ENCODE measurements at places on chromosomes 5 and 9.

GRCh38 chr9:372128-372527 is 157.5 kb downstream of the DOCK8 start:
- no peak for DNase-seq

DNA sequence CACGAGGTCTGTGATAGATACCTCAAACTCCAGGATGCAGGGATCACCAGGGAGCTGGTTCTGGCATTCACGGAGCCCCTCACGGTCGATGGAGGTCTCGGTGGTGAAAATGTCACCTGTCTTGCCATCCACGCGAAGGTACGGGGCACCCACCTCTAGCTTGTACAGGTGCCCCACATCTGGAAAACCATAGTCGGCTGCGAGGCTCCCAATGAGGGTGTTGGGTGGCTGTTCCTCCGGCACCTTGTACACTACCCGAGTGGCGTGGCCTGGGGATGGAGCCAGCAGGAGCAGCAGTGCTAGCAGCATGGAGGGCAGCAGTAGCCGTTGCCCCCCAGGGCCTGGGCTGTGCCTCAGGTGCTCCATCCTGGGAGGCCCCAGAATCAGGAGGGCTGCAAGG is 9.2 kb downstream of the PCDH1 start:
- DNase-seq: no peak

DNA sequence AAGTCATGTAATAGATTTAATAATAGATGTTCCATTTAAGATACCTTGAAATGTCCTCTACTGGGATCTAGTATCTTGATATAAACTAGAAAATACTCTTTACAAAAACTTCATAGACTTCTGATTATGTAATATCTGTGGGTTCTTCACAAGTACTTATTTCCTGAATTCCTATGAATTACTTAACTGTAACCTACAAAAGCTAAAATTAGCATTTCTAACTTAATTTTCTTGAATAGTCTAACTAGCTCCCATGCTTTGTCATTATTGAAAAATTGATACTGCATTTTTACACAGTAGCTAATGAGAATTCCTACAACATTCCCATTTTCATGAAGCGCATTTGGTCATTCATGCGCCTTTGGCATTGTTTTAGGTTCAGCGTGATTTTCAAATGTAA is 1828.2 kb downstream of the MAT2B start:
- no peak for DNase-seq

GRCh38 chr5:154646745-154647113 is 108.4 kb upstream of the LARP1 start:
- no peak for DNase-seq

DNA sequence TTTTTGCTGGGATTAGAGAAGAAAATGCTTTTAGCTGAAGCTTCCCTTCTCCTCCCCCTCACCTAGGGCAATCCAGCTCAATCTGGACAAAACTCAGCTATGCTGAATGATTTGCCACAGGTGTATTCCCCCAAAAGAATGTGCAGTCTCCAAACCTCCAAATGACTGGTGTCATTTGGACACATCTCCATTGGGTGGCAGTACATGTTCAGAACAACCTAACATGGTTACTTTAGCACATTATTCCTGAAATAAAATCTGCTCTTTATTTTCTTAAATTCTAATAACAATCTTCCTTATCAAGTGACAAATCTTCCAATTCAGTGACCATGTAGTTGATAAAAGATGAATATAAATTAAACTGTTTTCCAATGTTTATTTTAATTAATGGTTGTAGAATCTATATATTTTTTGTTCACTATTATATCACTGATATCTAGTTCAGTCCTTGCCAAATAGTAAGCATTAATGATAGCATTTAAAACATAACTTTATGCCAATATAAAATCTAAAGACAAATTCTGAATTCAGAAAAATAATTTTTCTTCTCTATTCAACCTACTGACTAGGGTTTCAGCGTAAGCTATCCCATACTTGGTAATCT is 61.3 kb upstream of the MOCS2 start:
- no peak for DNase-seq

All from upper lobe of left lung (tissue), 6 donors.